ENCODE measurements at places on chromosomes 4 and X.
A peak's percentile ranks its signal among the peaks of the same experiment; 100 is the strongest.

- no peak for DNase-seq
Observed at GRCh38 chrX:63985906-63986305, 200.9 kb upstream of the ARHGEF9 start.

- no peak for DNase-seq
Observed at GRCh38 chrX:107565931-107566603, 62.2 kb upstream of the PRPS1 start.

GRCh38 chr4:7330031-7330596, 104.6 kb downstream of the PSAPL1 start:
- no peak for DNase-seq

DNA sequence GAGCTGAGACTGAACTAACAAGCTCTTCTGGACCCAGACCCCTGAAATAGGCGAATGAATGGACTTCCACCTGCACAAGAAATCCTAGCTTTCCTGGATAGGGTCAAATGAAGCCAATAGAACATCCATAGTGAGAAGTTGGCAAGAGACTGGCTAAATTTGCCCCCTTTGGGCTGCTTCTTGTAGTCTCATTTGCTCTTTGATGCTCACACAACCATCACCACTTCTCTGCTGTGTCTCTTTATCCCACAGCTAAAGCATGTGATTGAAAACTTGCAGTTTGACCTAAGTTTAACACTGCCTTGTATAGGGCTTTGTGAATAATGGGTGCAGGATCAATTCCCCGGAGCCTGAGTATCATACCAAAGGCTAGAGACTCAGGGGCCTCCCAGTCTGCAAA, 38.2 kb downstream of the NLGN3 start:
- DNase-seq: no peak

DNA sequence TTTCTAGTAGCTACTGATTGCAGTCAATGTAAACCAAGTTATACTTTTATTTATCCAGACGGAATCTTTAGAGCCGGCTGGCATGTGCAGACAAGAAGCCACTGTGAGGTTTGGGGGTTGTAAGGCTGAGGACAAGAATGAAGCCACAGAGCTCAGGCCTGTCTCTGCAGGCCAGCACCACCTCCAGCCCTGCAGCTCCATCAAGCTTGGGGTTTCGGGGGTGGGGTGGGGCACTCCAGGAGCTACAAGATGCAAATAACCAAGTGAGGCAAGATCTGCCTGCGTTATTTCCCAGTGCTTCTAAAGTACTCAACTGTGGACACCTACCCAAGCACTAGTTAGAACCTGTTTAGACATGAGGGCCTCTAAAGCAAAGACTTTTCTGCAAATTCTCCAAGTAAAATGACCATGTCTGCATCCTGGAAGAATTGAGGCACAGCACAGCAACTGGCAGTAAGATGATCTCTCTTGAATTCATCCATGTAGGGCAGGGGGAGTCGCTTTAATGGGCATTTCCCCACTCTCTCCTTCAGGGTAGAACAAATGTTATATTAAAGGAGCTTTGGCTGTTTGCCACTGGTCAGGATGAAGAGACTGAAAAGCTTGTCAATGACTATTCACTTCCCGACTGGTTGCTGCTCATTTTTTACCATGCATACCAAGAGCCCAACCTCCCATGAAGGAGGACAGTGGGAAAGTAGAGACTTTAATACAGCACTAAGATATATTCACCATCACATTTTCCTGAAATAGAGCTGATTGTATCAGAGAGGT, 222.5 kb downstream of the MGST2 start:
- DNase-seq: no peak

GRCh38 chr4:183448436-183448835, 4.0 kb downstream of the CDKN2AIP start:
- DNase-seq: no peak

- no peak for DNase-seq
Observed at GRCh38 chr4:139208404-139208945, 31.5 kb upstream of the ELF2 start.

DNA sequence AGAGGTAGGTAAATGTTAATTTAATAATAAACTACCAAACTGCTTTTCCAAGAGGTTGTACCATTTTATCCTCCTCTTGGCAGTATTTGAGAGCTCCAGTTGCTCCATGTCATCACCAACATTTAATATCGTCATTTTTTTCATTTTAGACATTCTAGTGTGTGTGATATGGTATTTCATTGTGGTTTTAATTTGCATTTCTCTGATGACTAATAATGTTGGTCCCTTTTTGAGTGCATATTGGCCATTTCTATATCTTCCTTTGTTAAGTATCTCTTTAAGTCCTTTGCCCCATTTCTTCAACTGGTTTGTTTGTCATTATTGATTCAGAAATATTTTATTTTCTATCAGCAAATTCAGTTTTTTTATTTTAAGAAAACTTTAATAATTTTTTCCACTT, 88.8 kb downstream of the MAPK10 start:
- DNase-seq: no peak

- no peak for DNase-seq
Observed at GRCh38 chr4:86670756-86671155, 76.6 kb downstream of the PTPN13 start.

GRCh38 chrX:153609917-153610835, 11.2 kb upstream of the CCNQ start:
- peak; percentile 75 for DNase-seq

DNA sequence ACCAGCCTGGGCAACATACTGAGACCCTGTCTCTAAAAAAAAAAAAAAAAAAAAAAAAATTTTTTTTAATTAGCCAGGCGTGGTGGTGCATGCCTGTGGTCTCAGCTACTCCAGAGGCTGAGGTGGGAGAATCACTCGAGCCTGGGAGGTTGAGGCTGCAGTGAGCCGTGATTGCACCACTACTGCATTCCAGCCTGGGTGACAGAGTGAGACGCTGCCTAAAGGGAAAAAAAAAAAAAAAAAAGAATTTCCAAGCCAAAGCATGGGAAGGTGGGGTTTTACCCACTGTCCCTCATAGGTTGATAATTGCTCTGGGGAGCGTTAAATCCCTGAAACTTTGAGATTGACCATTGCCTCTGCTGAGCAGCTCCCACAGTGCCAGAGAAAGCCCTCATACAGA, 427.5 kb downstream of the BCOR start:
- no peak for DNase-seq

GRCh38 chrX:12567857-12568256, 223.4 kb upstream of the PRPS2 start:
- DNase-seq: no peak

- DNase-seq: no peak
Observed at GRCh38 chrX:107734646-107735045, 40.9 kb downstream of the TSC22D3 start.

DNA sequence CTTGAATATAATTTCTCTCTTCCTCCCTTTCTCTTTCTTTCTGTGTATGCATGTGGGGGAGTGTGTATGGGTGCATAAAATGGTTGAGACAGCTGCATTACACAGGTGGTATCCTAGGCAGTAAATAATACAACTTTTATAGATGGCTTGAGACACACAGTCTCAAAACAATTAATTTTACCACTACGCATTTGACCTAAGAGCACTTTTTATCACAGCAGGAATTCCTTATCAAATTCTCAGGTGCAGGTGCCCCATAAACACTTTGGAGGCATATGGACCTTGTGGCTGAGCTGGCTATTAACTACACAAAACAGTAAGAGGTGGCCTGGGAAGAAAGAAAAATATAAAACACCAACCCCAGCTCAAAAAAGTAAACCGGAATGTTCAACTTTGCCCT, 91.3 kb downstream of the RASGEF1B start:
- no peak for DNase-seq

DNA sequence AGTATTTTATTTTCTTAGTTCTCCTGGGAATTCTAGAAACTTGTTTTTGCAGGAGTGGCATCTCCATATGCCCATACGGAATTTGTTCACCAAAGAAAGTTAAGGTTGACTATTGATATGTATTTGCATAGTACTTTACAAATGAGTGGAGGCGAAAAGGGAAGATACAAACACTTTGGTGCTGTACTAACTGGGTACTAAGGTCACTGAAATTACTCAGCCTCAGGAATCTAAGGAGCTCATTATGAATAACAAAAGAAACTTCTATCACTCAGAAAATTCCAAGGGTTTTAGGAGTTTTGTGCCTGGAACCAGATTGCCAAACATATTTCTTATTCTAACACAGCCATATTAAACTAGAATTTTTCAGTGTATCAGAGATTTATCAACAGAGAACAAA, 27.4 kb upstream of the TMPRSS11B start:
- DNase-seq: no peak

GRCh38 chr4:13647031-13647430, 19.5 kb upstream of the BOD1L1 start:
- DNase-seq: no peak

- DNase-seq: no peak
Observed at GRCh38 chr4:189533603-189534002, 407.1 kb upstream of the FRG1 start.

DNA sequence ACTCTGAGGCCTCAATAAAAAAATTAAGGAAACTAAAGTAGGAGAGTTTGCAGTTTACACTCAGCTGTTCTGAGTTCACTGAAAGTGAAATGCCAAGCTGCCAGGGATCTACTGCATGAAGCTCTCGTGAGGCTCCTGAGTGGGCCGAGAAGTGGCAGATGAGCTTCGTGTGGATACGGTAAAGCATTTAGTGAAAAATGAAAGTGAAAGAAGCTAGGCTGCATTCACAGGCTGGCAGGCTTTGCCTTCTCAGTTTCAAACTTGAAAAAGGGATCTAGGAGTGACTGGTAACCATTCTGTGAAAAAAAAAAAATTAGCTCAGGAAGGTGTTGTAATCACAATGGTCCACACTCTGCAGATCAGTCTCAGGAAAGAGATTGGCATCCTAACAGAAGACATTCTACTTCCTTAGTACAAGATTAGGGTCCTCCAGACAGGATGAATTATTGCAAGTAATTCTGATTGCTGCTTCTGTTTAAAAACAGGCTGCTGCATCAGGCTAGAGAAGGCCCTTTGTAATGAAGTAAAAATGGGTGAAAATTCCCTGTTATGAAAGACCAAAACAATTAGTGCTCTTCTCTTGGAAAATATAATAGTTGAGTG, 679.9 kb downstream of the RPA4 start:
- DNase-seq: peak; percentile 12

DNA sequence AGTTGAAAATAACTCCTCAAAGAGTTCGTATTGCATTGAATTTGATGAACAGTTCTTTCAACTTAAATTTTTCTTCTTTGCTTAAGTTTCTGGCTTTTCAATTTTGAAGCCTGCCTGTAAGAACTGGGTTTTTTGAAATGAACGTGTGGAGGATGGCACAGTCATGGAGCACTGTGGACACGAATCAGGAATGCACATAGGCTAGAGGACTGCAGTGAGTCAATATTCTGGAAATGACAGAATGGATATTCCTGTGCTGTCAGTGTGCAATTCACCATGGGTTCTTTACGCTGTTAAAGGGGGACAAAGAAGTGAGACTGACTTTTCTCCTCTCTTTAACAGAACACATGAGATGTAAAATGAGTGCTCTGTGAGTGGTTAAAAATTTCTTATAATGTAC, 368.0 kb upstream of the AGA start:
- no peak for DNase-seq

DNA sequence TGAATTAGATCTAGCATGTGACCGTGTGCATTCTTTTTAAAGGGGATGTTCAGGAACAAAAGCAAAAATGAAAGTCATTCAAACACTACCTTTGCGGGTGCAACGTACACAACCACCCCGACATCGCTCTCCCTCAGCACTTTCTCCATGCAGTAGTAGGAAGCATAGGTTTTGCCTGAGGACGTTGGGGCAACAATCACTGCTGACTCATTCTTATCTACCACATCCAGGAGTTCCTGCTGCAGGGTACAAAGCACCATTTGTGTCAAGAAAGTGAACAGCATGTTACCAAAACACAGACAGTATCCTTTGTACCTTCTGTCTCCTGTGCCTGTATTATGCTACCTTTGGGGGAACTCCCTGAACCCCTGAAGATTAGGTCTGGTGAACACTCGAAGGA, 58.6 kb downstream of the DDX60L start:
- no peak for DNase-seq

GRCh38 chr4:59175617-59176016, 2024.5 kb upstream of the ADGRL3 start:
- no peak for DNase-seq

- no peak for DNase-seq
Observed at GRCh38 chrX:107849747-107850421, 24.2 kb downstream of the MID2 start.

DNA sequence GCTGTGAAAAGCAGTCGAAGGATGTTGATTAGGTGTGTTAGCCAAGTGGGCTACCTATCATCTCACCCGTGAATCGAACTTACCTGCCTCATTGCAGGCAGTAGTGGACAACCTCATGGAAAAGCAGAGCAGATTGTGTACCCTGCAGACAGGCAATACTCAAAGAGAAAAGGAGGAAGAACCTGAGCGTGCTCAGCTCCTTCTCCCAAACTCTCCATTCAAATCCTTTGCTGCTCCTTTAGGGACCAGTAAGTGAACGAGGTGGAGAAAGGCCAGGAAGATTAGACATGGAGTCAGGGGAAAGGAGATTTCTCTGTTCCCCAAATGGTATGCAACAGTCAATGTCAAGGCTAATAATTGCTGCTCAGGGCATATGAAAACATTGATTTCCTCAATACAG, 45.2 kb upstream of the ELF2 start:
- no peak for DNase-seq

GRCh38 chr4:110660755-110661154, 37.9 kb upstream of the PITX2 start:
- DNase-seq: no peak

DNA sequence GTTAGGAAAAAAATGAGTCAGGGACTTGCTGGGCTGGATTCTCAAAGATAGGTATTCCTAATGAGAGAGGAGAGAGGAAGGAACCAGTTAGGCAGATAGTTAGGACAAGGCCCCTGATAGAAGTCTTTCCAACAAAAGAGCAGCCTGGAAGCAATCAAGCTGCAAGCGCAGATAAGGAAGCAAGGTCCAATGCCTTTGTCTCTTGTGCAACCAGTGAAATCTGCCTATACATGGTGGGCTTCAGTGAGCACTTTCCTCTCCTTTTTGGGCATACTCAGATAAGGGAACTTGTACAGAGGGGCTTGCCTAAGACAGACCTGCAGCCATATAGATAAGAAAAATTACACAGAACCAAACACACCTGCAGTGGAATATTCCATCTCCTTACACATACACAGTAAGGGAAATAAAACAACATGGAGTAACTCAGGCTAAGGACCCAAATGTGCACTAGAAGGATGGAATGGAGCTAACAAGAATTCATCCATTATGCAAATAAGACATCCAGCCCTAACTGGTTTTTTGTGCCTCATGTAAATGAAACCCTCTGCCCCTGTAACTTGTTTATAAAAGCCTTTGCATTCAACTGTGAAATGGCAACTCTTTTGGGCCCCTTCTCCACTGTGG, 68.8 kb downstream of the PCDH18 start:
- no peak for DNase-seq

GRCh38 chrX:16444353-16444752, 205.6 kb upstream of the S100G start:
- DNase-seq: no peak

- DNase-seq: no peak
Observed at GRCh38 chr4:48945981-48946380, 39.4 kb upstream of the OCIAD2 start.

DNA sequence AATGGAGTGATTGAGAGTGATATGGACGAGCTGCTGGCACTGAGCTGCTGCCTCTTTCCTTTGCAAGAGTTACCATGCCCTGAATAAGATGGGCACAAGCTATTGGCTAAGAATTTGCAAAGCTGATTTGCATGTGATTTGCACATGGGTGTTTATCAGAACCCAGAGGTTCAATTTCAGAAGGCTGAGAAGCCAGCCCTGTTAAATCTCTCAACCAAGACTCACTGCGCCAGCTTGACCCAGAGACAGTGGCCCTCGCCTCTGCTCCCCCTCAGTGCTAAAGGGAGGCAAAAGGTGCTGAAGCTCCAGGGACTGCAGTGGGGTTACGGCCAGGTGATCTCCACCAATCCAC, 701 bp downstream of the ARHGAP4 start:
- DNase-seq: no peak

GRCh38 chr4:25818371-25818871, 44.4 kb downstream of the SEL1L3 start:
- DNase-seq: no peak

All from activated CD4-positive, alpha-beta T cell treated with anti-CD3 and anti-CD28 coated beads, Interleukin-2, amount 50 U/mL, for 4 hours (primary cell).